ENCODE measurements at places on chromosomes 16 and 17. TPM values are rescaled to one million over a fixed set of nuclear protein-coding genes. Genes with fewer than 3 reads are reported as not detected.

KRTAP9-8 gene
- total RNA-seq = not detected

FOXC2 gene
- total RNA-seq = 10.4 TPM

SLC12A4 gene
- 155 TPM for total RNA-seq

ZSCAN10 gene
- total RNA-seq = 0.09 TPM

DNA sequence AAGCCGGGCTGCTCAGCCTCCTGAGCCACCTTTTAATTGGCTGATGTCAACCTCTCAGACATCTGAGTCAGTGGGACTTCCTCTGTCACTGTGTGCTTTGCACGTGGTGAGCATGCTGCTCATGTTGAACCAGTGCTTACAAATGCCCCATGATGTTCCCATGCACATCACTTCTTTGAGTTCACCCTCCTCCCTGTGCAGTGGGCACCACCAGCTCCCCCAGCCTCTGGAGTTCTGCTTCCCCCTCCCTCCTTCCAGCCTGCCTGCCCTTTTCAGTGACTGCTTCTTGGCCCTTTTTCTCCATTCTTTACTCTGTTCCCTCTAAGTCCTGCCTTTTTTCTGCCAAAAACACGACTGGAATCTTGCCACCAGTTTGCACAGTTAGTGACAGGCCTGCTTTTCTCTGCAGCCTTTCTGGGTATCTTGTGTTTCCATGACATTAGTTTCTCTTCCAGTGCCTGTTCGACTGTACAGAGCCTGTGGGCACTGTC, 41.6 kb downstream of the USP10 start:
- DNase-seq = no peak

- no peak for DNase-seq
Measured at GRCh38 chr17:14997290-14997689, 267.8 kb downstream of the PMP22 start.

DNA sequence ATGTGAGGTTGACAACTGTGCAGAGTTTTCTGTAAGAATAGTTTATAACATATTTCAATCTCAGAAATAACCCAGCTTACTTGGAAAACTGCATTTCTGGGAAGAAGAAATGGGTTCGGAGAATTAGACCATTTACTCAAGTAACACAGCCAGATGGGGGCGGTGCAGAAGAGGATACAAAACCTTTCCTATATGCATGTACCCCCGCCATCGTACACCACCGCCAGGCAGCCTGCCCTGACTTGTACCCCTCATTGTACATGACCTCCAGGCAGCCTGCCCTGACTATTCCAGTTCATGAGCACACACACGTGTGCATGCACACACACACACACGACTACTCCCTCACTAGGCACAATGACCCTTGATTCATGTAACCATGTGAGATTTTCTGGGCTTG, 154.0 kb downstream of the C16orf78 start:
- no peak for DNase-seq

DNA sequence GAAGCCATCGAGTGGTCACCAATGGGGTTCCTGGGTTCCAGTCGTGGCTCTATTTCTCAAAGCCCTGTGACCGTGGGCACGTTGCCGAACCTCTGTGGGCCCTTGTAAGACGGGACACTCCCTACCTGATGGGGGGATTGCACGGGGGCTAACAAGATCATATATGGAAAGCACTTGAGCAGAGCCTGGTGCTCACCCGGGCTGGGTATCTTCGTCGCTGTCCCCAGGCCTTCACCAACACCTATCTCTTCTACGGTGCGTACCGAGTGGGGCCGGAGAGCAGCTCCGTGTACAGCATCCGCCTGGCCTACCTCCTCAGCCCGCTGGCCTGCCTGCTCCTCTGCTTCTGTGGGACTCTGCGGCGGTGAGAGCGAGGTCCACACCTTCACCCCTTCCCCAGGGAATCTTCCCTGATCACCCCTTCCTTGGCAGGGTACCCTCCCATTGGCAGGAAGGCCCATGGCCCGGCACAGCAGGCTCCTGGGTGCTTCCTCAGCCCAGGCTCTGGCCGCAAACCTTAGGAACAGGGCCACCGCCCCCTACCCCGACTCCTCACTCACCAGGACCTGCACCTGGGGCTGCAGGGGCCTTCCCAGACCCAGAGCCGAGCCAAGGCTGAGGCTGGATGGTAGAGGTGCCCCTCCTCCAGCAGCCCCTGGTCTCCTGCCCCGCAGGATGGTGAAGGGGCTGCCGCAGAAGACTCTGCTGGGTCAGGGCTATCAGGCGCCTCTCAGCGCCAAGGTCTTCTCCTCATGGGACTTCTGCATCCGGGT, 2.8 kb downstream of the TMC8 start:
- no peak for DNase-seq

DNA sequence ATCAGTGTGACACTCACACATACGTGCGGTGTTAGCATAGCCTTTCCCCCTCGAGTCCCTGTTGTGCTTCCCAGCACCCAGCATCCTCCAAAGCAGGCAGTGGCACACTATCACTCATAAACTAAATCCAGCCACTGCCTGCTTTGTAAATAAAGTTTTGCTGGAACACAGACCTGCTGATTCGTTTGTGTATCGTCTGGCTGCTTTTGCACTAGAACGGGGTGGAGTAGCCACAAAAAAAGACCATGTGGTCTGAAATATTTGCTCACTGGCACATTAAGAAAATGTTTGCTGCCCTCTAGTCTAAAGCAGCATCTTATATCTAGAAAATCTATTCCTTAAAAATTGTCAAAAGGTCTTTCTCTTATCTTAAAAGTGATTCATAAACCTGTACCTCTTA, 341.2 kb upstream of the ZFHX3 start:
- DNase-seq = no peak

- DNase-seq = no peak
Measured at GRCh38 chr17:10987786-10988185, 149.9 kb upstream of the PIRT start.

Measured in mesothelial cell of epicardium (in vitro differentiated cells).